Right lung (tissue), 10 donors: ENCODE measurements at places on chromosomes 2 and 18.

DNA sequence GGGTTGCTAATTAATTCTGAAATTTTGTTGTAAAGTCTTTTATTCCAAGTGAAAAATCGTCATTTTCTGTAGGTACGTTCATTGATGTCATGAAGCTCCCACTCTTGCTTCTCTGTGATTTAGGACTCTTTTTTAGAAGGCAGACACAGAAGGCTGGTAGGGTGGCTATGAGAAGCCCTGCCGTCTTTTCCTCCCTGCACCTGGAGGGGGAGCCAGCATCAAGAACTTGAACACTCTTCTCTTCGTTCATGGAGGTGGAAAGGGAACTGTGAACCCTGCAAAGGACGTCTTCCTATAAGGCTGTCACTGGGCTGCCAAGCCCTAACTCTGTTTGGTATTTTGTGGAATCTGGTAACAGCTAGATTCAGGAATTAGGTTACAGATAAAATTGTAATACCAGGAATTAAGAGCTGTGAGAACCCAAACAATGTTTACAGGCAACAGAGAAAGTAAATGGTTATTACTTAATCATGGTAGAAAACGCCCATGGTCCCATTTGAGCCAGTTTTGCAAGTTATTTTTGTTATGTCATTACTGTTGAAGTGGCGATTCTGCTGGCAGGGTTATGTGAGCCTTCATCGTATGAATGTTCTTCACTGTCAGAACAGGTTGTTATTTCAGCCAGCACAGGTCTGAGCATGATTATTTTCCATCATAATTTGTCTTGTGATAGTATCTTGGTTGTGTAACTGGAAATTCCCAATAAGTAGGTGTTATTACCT is 112.2 kb downstream of the OSBPL6 start:
- DNase-seq = no peak

DNA sequence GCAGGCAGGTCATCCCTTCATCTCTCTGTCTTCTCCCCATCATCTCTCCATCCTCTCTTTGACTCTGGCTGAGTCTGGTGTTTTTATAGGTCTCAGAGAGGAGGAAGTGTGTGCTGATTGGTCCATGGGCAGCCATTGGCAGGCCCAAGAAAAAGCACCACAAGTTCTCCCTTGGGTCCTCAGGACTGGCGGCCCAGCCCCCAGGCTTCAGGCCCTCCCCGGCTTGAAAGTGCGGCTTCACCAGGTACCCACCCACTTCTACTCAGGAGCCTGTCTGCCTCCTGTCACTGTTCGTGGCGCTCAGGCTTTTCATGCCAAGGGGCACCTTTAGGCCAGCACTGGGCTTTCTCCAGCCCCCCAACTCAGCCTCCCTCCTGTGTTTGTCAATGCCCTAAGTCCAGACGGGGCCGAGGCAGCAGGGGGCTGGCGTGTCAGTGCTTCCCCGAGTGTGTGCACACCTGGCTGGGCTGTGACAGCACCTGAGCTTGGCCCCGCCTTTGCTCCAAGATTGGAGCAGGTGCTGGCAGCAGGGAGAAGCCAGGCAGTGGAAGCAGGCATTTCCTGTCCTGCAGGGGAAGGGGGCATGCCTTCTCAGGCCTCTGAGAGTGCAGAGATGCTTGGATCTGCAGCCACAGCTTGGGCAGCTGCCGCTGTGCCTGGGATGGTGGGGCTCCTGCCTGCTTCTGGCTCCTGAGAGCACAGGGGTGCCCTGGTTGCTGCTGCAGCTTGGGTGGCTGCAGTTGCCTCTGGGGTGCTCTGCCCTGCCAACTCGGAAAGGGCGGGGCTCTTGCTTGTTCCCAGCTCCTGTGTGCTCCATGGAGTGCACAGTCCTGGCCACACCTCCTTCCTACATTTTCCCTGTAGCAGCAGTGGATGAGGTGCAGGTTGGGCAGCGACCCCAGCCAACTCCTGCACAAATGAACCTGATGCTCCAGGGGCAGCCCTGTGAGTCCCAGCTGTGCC is 34.1 kb downstream of the FBXO48 start:
- DNase-seq = no peak

DNA sequence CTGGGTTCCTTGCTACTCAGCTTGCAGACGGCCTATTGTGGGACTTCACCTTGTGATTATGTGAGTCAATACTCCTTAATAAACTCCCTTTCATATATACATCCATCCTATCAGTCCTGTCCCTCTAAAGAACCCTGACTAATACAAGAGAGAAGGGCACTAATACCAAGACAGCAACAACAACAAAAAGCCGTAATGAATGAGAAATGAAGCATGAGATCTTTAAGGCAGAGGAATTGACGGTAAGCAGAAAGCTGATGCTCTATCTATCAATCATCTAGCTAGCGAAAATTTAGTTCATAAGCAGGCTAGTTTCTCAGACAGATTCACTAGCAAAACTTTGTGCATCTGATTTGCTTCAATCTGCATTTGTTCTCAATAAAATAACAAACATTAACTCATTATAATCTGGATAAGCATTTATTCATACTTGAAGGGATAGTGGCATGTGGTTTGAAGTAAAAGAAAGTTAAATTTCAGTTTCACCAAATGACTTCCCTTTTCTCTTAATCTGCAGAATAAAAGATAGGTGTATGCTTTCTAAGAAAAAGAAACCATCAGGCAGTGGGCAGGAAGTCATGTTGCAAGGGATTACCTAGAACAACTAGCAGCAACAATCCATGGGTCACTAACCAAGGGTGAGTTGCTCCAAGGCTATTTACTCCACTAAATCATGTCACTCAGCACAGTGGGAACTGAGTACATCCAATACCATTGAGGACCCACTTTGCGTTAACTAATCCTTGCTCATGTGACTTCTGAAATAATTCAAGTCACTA is 376.5 kb downstream of the TMEM182 start:
- DNase-seq = no peak

- DNase-seq = no peak
Observed at GRCh38 chr2:241110607-241111439, 8.7 kb upstream of the MTERF4 start.
